ENCODE measurements at places on chromosomes 6 and 20.

DNA sequence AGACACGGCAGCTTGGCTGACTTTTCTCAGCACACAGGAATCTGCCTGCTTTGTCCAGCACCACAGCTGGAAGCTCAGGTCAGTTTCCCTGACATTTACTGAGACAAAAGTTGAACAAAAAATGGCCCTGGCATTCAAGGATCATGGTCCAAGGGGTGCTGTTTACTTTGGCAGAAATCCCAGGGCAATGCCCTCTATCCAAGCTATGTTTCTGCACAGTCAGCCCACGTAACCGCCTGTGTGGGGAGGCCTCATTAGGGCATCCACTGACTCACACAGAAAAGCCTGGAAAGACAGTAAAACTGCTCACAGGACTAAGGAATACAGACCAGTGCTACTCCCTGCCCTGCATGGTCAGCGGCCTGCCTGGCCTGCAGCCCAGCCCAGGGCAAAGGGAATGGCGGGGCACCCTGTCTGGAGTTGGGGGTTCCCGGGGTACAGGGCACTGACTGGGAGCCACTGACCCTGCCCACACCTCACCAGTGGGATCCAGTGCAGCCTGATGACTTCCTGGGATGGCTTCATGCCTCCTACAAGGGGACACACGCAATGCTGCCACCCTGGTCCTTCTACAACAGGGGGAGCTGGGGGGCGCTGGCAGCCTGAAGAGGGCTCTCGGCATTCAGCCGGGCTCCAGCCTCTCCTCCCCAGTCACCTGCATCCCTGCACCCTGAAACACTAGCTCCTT is 77.1 kb downstream of the NINL start:
- DNase-seq = no peak

- no peak for DNase-seq
Observed at GRCh38 chr20:46648903-46649649, 2.2 kb downstream of the SLC13A3 start.

- DNase-seq = no peak
Observed at GRCh38 chr6:27866357-27867050, 45.7 kb downstream of the OR2B2 start.

- DNase-seq = no peak
Observed at GRCh38 chr6:35370124-35370741, 27.9 kb downstream of the PPARD start.

- DNase-seq = no peak
Observed at GRCh38 chr6:113664909-113665308, 192.2 kb upstream of the MARCKS start.

- DNase-seq = no peak
Observed at GRCh38 chr6:100366419-100366818, 98.3 kb downstream of the SIM1 start.

GRCh38 chr6:69337311-69337710 is 459.5 kb downstream of the LMBRD1 start:
- no peak for DNase-seq

DNA sequence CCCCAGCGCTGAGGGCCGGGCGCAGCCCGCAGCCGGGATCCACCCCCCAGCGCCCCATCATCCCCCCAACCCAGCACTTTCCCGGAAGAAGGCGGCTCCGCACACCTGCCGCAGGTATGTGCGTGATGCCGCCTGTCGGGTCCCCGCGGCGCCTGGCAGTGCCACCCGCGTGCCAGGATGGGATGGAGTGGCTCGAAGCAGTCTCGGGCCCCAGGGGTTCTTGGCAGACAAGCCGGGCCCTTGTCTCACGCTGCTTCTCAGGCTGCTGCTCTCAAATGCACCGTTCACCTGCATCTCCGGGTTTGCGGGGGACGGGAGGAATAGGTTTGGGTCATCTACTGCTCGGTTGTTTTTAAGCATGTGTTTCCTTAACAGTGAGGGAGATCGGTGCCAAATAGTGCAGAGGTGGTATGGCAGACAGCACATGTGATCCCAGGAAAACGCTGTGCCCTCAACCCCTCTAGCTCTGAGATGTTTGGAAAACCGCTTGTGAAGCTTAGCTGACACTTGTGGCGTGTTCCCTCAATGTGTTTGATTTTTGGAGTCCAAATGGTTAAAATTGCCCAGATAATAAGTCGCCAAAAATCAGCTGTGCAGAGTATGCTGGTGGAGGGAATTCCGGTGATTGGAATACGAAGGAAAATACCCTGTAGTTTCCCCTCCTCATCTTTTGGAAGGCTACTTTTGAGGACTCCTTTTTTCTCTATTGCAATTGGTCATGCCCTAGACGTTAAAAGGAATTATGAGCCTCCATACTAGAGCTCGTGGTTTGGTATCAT is 926 bp downstream of the MYLIP start:
- no peak for DNase-seq

GRCh38 chr6:38133932-38134703 is 314.6 kb downstream of the ZFAND3 start:
- DNase-seq = no peak

DNA sequence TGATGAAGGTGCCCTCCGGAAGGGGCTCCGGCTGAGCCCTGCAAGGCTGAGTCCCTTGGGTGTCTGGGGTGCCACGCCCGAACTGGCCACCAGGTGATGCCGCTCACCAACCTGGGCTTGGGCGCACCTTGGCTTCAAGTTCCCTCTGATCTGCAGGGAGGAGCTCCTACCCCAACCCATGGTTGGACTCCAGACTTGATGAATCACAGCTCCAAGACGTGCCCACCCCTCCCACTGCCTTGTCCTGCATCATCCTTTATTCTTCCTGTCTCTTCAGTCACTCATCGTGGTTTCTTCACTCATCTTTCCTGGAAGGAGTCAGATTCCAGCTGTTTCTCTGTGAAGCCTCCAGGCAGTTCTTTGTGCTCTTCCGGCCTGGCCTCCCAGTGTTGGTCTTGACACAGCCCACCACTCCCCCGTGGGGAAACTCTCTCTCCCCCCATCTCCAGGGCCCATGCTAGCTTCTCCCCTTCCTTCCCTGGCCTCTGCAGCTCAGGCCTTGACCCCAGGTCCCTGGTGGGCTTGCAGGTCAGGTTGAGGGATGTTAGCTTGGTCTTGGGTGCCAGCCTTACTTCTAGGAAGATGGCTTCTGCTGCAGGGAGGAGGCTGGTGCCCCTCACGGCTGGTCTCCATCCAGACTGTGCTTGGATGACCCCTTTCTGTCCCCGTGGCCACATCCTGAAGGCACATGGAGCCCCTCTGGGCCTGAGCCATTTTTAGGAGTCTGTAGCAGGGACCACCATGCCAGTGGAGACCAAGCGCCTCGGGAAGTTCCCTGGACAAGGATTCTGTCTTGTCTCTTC is 2.6 kb upstream of the ZBP1 start:
- no peak for DNase-seq

- no peak for DNase-seq
Observed at GRCh38 chr6:23518294-23518693, 607.7 kb upstream of the NRSN1 start.

DNA sequence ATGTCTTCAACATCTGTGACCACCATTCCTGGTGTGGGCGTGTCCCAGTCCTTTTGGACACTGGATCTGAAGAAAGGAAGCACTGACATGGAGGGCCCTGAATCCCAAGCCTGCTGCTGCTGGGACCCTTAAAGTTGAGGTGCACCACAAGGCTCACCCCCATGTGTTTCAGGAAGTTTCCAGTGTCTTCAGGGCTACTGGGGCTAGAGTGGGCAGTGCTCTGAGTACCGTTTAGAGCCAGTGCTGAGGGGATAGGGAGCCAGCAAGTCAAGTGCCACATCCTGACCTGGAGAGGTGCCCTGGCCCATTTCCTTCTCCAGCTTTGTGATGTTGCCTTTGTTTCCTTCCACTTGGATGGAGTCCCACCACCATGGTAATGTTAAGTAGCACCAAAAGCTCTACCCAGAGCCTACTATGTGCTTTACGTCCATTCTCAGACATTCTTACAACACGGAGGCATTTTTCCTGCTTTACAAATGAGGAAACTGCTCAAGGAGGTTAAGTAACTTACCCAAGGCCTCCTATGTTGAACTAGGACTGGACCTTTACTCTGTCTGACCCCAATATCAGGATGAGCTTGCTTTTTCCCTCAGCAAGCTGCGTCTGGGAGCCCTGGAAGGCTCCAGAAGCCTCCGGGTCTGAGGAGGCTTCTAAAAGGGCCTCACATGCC is 552 bp upstream of the DEF6 start:
- DNase-seq = no peak

- DNase-seq = no peak
Observed at GRCh38 chr20:23071398-23071797, 14.7 kb downstream of the CD93 start.

DNA sequence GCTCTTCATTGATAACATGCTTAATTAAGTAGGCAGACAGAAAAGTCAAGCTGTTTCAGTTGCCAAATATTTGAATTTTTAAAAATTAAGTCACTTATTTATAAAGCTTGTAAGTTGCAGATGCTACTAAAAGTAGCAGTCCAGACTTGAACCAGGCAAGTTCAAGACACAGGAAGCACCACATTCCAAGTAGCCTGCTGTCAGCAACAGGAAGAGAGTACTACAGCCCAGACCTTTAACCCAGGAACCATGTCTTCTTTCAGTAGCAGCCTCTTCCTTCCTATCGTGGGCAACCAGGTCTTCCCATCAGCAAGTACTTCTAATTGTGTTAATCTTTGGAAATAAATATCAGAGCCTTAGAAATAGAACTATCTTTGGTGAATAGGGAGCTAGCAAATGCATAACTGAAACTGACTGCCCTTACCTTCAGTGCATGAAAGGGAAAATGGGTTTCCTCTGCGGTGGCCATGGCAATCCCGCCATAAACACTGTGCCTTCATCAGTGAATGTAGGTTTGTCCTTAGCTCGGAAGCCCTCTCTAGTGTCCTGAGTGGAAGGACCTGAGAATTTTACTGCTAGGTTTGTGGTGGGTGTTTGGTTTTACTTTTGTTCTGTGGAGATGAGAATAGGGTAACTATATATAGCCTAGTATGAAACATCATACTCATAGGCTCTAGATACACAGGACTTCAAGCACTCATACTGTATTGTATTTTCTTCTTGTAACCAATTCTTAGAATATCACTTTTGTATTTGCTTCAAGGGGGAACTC is 95.6 kb downstream of the SYCP2 start:
- no peak for DNase-seq

DNA sequence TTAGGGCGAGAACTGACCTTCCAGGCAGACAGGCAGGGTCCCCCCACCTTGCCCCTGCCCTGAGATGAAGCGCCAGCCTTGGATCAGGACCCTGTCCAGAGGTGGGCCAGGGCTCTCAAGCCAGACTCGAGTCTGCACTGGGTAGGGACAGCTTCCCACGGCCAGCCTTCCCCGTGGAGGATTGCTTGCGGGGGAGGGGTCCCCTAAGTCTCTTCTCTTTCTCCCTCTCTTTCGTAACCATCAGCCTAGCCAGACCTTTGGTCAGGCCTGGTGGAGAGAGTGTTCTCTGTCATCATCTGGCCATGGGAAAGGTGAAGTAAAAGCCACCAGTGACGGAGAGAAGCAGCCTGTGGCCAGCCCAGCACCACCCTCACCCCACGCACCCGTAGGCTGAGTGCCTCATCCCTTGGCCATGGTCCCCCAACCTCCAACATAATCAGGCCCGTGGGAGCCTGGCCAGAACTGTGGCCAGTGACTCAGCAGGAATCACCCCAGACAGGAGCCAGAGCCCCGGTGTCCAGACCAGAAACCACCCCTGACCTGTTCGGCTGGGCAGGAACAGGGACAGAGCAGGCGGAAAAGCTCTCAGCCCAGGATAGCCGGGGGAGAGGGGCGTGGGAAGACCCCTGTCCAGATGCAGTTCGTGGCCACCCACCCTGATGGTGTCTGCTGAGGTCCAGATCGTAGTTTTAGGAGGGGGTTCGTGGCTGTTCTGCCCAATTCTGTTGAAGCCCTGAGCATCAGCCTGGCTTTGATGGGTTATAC is 47.1 kb downstream of the SNAI1 start:
- DNase-seq = no peak

GRCh38 chr20:7692478-7692877 is 247.8 kb downstream of the HAO1 start:
- no peak for DNase-seq

- DNase-seq = no peak
Observed at GRCh38 chr6:1667012-1667804, 57.5 kb downstream of the FOXC1 start.

DNA sequence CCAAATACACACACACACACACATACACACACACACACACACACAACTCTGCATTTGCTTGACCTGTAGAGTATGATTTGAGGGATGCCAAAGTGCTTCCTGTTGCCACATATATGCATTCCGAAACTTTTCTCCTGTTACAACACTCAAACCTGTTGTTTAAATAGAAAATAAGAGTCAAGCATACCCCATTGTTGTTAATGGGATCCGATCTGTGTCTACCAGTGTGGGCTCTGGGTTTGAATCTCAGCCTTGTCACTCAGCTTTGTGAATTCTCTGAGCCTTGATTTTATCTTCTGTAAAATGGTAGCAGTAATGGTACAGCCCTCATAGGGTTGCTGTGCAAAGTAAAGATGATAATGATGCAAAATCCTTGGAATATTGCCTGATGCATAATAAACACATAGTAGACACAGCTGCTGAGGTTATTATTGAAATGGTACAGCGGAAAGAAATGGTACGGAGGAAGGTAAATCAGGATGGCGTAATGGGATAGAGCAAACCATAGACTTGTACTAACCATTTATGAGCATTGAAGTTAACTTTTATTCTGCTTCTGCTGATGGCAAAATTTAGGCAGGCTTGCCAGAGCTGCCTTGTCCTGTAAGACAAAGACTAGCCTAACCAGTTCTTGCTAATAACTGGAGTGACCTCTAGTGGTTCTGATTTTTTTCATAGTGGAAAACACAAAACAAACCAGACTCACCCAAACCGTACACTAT is 113.5 kb upstream of the PHACTR1 start:
- DNase-seq = no peak

DNA sequence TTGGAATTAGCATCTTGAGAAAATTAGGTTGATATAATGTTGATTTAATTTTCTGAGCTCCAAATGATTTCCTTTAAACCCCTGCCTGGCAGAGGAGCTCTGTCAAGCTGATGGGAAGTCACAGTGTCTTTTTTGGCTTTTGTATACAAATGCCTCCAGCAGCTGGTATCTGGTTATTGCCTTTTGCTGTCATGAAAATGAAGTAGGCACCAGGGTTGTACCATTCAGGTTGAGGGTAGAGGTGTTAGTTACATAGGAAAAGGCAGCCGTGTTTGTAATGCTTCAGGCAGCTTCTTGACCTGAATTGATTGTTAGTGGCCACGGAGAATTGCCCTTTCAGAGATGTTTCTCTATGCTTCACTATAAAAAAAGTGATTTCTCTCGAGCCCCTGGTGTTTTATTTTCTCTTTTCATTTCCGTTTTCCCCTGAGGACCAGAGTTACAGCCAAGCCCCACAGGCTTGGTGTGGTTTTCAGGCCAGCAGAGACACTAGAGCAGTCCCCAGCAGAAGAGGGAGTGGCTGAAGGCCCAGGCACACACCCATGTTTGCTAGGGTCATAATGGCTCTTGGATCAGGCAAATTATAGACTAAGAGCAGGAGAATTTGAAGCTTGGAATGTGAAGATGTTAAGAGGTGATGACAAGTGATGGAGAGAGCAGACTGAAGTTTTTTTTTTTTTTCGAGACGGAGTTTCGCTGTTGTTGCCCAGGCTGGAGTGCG is 21.6 kb downstream of the CMTR1 start:
- no peak for DNase-seq

DNA sequence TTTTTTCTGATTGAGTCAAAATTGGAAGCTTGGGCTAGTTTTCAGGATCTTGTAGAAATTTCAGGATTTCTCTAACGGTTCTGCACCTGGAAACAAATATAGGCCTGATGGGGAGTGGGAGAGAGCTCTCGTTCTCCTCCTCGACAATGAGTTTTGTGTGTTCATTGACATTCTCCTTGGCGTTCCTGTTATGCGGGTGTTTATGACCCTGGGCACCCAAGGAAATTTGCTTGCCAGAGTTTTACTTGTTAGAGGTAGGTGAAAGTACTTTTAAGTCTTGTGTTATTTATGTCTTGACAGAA is 2.2 kb downstream of the ASXL1 start:
- no peak for DNase-seq
